Stimulated activated CD4-positive, alpha-beta T cell treated with anti-CD3 and anti-CD28 coated beads, TNF-alpha, amount 100 ng/mL, for 1 hour (primary cell): ENCODE measurements at places on chromosomes 6 and 20.

DNA sequence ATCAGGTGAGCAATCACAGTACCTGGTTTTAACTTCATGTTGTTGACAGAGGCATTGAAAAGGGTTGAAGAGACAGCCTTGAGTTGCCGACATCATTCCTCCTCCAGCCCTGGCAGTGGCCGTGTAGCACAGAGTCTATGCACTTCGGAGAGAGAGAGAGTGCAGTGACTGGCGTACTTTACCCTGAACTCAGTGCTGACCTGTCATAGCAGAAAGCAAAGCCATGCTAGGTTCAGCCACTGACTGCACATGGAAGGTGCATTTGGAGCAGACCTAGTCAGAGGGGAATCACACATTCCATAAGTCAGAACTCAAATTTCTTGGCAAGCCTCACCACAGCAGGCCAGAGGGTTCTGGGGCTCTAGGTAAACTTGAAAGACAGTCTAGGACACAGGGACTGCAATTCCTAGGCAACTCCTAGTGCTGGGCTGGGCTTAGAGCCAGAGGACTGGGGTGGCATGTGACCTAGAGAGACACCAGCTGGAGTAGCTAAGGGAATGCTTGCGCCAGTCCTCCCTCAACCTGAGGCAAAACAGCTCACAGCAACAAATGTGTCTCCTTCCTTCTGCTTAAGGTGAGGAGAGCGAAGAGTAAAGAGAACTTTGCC lies 69.1 kb downstream of the ELOVL4 start:
- DNase-seq, result no peak

- DNase-seq, result no peak
Measured at GRCh38 chr6:161091151-161091550, 99.6 kb downstream of the MAP3K4 start.

DNA sequence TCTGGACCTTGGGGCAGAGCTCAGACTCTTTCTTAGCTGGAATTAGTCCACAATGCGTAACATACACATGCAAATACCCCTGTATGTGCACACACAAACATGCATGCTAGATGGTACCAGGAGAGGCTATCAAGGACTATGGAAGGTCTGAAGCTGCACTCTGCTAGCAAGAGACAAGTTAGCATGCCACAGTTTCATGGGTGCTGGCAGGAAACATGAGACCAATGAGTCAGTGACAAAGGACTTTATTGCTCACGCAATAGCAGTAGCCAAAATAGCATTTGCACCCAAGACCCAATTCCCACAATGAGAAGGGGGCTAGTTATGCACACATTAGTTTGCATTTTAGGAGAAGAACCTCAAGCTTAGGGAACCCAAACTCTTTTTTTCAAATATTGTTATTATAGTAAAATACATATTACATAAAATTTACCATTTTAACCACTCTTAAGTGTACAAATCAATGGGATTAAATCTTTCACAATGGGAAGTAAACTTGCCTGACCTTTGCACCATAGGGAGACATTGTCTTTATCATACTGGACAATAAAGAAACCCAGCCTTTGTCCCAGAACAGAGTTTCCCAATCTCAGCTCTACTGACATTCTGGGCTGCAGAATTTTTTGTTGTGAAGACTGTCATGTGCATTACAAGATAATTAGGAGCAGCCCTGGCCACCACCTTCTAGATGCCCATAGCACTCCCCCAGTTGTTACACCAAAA lies 69.1 kb downstream of the NRSN1 start:
- DNase-seq, result no peak

DNA sequence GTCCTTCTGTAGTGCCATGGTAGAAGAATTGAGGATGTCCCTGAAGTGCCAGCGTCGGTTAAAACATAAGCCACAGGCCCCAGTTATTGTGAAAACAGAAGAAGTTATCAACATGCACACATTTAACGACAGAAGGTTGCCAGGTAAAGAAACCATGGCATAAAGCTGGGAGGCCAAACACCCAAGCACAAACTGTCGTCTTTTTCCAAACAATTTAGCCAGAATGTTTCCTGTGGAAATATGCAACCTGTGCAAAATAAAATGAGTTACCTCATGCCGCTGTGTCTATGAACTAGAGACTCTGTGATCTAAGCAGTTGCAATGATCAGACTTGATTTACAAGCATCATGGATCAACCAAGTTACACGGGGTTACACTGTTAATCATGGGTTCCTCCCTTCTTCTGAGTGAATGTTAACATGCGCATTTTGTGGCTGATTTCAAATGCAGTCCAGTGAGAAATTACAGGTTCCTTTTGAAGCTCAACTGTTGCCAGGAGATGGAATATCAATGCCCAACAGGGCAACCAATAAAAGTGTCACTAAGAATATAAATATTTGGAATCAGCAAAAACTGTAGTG lies 674.9 kb downstream of the GRIK2 start:
- DNase-seq, result no peak

DNA sequence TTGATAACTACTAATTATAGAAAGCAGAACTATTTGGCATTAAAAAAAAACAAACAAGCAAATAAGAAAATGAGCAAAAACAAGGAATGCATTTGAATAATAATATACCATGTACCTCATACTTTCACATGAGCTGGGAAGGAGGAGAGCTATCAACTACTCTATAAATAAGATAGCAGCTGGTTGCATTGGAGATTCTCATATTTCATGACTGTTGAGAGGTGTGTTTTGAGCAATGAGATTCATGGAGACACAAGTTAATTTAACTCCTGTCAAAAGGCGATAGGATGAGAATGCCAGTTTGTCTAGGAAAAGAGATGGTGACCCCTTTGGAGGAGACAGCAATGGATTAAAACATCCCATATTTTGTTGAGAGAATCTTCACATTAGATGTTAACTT lies 348.8 kb upstream of the SPTLC3 start:
- DNase-seq, result no peak

DNA sequence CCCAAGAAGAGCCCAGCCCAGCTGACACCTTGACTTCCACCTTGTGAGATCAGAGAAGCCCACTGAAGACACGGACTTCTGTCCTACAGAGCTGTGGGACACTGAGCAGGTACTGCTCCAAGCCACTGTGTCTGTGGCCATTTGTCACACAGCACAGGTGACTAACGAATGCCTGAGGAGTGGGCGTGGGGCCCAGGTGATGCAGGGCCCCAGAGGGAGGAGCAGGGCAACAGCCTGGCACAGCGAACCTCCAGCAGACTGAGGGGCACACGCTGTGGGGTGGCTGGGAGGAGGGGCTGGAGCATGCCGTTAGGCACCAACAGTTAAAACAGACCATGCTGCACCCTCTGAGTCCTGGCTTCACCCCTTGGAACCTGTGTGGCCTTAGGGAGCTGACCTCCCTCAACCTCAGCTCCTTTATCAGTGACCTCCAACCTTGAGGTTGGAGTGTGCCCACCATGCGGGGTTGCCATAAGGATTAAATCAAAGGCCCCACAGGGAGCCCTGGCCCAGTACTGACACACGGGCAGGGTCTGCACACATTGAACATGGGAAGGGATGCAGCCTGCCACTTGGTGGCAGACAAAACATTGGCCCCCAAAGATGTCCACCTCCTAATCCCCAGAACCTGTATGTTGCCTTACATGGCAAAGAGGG lies 119.9 kb upstream of the CST7 start:
- DNase-seq, result no peak

DNA sequence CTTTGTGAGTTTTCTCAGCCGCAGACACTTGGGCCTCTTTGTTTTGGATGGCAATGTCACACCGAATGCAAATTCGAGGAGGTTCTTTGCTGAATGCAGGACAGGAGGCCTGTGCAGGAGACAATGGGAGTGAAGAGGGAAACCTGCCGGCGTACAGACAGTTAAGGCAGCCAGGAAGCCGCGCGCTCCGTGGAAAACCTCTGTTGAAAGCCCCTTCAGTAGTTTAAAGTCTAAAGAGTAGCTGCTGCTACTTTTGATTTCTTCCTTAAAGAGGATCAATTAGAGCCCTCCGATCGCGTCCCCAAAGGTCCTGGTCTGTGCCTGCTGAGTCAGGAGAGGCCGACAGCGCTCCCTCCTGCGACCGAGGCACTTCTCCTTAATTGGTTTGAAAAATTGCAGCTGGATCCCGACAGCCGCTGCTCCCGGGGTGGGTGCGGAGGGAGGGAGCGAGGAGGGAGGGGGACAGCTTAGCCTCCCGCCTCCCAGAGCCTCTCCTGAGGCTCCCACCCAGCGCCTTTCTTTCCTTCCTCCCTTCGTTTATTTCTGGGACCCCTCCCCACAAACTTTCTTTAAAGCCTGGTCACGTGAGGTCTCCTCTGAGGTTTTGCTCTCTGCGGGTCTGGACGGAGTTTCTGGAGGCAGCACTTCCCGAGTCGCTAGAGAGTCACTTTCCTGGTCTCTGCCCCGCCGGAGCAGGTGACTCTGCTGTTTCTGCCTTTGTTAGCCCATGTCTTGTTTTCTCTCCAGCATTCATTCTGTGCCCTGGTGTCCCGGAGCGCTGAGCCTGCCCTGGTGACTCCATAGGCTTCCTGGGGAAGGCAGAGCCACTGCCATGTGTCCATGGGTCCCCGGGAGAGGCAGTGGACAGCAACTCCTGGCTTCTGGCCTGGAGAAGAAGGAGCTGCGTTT lies 22.3 kb upstream of the RPP40 start:
- no peak for DNase-seq

GRCh38 chr6:71706523-71706922 lies 179.8 kb upstream of the RIMS1 start:
- no peak for DNase-seq
